ENCODE measurements at places on chromosomes 4 and X.

- no peak for DNase-seq
Measured at GRCh38 chr4:170931321-170931720, 841.6 kb upstream of the AADAT start.

GRCh38 chr4:108337923-108338322, 169.2 kb upstream of the LEF1 start:
- DNase-seq, result no peak

DNA sequence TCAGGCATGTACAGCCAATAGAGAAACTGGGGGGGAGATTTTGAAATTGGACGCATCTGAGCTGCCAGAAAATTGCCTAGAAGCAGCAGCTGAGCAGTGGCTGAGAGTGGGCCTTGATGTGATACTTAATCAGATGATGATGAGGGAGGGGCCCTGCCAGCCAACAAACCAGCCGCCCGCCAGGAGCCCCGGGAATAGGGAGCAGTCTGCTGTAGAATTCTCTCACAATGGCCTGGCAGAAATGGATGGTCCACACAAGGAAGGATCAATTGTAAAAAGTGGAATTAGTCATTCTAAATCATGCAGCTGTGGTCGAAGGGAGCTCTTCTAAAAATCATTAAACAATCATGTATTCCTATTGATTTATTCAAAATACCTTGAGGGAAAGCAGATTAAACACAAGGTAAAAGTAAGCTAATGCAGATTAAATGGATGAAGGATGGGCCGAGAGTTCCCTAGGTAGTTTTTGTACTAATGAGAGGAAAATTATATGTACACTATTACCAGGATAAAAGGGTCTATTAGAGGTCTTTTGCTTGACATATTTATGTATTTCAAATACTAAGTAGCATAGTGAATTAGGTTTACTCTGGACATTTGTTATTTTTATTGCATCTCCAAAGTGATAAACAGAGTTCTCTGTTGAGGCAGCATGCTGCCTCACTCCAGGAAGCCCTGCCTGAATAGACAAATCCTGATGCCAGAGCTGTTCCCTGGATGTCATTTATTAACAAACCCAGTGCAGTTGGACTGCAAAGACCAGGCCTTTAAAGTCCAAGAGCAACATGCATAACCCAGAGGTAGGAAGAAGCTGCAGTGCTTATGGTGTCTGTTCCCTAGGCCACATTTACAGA, 91.3 kb downstream of the NKX6-1 start:
- DNase-seq, result no peak

DNA sequence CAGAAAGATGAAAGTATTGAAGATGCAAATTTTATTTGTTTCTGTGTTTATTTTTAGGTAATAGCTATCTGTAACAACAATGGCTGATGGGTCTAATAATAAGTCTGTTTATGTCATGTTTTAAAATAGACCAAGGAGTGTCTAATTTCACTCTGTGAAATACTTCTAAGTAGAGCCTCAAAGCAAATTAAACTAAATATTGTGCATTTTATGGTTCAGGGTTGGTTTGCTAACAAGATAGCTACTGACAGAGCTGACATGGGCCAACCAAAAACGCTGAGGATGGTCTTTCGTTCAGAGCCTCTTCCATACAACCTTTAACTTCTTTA, 437.6 kb upstream of the CTSO start:
- no peak for DNase-seq

GRCh38 chr4:157196046-157196445, 24.5 kb upstream of the GRIA2 start:
- DNase-seq, result no peak

- no peak for DNase-seq
Measured at GRCh38 chr4:143251779-143252178, 67.1 kb downstream of the USP38 start.

DNA sequence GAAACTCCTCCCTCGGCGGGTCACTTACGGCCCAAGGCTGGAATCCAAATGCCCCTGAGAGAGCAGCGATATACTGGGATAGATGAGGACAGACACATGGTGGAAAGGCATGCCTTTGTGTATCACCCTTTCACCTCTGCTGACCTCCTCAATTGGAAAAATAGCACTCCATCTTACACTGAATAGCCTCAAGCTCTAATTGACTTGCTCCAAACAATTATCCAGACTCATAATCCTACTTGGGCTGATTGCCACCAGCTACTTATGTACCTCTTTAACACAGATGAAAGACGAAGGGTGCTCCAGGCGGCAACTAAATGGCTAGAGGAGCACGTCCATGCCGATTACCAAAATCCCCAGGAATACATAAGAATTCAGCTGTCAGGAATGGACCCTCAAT, 1142.2 kb downstream of the ARAP2 start:
- no peak for DNase-seq

DNA sequence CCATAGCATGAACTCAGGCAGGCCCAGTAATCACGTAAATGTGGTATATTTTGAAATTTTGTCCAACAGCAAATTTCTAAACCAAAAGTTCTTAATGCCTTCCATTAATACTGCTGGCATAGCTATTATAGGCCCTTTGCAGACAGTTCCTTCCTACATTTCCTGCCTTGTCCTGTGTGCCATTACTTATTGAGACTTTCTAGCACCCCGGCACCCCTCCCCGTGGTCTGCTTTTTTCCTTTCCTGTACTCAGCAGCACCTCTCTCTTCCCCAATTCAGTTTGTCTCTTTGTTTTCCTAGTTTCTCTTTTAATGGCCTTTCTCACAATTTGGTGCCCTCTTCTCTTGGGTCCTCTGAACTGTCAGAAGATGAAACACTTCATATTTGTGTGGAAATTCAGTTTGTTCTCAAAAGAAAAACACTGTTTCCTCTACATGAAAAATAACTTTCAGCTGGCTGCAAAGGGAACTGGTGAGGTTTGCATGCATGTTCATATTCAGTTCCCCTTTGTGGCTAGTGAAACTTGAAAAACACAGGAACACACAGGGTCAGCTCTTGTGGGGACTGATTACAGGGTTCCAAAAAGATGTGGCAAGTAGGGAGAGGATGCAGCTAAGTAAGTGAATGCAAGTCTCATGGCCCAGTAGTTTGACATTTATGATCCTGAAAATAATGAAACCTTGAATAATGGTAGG, 17.1 kb downstream of the GPR34 start:
- no peak for DNase-seq

GRCh38 chr4:104896660-104897645, 249.7 kb upstream of the TET2 start:
- no peak for DNase-seq

DNA sequence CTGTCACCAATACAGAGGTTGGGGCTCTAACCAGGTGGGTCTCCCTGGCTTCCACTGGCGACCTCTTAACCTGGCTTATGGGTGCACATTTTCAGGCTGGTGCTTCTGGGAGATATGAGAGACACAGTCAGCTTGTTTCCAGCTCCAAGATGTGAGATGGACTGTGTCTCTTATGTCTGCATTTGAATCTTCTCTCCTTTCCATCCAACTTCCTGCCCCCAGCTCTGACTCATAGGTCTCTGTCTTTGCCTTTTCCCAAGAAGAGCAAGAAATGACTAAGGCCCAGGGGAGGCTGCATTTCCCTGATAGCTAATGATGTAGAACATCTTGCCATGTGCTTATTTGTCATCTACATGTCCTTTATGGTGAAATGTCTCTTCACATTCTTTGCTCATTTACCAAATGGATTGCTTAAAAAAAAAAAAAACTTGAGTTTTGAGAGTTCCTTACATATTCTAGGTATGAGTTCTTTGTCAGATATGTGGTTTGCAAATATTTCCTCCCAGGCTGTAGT, 3.2 kb upstream of the UXT start:
- no peak for DNase-seq

- DNase-seq, result no peak
Measured at GRCh38 chr4:63618883-63619718, 790.1 kb downstream of the TECRL start.

- DNase-seq, result no peak
Measured at GRCh38 chrX:86455495-86455894, 307.2 kb downstream of the DACH2 start.

GRCh38 chr4:6355052-6355451, 85.4 kb downstream of the WFS1 start:
- no peak for DNase-seq

- no peak for DNase-seq
Measured at GRCh38 chr4:74391890-74392475, 27.0 kb downstream of the EREG start.

DNA sequence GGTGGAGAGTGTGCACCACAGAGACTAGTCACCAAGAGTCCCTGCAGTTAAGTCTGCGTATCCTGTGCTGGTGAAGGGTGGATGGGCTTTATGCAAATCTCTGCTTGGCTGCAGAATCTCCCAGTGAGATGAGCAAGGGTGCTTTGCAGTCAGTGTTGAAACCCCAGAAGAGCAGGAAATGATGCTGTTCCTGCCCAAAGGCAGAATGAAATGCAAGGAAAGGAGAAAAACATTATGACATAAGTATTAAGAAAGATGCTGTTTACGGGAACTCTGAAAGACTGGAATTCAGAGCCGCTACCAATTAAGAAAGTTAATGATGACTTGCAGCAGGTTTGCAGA, 25.4 kb upstream of the ACSL1 start:
- DNase-seq, result no peak

DNA sequence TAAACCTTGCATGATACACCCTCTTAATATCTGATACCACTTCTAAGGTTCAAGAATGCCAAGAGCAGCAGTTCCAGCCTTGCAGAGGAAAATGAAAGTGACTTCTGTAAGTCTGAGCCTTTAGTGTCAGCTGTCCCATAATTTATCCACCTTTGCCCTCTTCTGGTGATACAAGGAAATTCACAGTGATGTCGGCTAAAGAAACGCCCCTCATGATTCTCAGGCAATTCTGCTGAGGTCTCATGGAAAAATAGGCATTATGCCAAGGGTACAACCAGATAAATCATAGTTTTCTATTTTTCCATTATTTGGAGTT, 172.2 kb upstream of the CXCL13 start:
- DNase-seq, result no peak

GRCh38 chr4:158496030-158496741, 25.5 kb upstream of the RXFP1 start:
- no peak for DNase-seq

GRCh38 chr4:144185086-144185485, 44.6 kb upstream of the GYPA start:
- no peak for DNase-seq

- DNase-seq, result no peak
Measured at GRCh38 chrX:13742397-13743176, 8.0 kb downstream of the OFD1 start.

DNA sequence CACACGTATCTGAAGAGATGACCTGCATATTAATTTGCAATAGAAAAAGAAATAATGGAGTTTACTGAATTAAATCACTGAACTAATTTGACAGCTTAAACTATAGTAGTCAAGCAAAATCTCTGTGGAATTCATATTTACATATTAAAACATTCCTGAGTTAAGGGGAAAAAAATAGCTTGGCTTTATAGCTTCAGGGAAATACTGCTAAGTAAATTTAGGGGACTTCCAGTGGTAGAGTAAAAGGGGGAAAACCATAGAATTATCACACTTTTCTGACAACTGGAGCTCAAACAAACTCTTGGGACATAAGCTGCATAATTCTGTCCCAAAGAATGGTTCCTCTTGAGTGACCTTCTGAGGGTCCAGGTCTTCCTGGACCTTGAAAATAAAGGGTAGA, 28.6 kb upstream of the CCNI start:
- no peak for DNase-seq
